ENCODE measurements at places on chromosomes 3 and 15. TPM values are rescaled to one million over a fixed set of nuclear protein-coding genes. Genes with fewer than 3 reads are reported as not detected.

DNA sequence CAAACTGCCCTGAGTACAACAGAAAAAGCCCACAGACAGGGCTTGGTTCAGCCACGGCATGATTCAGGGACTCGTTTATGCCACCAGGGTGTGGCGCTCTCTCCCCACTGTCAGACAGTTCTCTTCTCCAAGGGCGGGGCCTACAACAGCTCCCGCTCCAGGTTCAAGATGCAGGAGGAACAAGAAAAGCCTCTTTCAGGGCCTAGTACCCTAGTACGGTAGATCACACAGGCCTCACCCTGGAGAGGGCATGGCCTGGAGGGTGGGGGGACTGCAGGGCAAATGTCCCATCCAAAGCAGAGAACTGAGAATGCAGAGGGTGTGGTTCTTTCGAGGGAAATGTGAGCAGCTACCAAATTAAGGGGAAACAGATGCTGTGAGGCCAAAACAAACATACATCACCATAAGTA, 12.0 kb downstream of the MESD start:
- peak; percentile 81 for DNase-seq

DNA sequence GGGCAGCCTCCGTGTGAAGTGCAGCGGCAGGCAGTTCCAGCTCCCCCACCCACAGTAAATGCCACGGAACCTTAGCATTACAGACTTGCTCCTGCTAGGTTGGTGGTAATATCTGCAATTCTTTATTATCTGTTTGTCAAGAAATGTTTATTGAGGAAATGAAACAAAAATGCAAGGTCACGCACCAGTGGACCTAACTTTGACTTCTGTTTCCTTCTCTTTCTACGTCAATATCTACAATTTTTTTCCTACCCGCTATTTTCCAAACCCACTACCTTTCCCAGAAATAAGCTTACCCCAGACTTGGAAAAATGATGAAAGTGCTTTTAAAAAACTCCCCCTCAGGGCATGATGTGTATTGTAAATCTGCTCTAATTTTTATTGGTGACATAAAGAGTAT, 18.9 kb downstream of the ILDR1 start:
- no peak for DNase-seq

DNA sequence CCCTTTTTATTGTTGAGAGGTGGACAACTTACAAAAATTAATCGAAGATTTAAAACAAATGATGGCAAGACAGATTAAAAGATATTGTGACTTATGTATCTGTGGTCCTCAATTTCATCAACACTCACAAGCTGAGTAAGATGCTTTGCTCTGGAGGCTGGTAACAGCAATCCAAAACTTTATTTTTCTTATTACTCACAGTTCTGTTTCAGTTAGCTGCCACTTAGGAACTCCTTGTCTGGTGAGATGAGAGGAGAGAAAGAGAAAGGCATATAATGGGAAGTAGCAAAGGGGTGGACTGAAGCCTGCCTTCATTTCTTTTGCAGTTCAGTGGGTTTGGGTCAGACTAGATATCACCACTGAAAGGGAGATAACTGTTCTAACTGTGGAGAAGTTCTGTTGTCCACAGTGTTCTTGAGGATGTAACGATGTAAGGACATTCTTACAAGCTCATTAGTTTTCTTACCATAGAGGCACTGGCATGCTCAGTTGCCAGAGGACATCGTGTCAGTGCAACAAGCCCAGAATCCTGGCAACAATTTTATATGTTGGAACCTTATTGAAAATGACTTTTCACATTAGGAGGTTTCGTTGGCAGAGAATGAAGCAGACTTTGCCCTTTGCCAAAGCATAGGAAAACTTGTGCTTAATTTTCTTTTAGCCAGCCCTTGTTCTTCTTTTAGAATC, 93.6 kb downstream of the PLCL2 start:
- DNase-seq, result no peak

Gene SOX2
- 1.0 TPM for polyA plus RNA-seq

Gene RGMA
- 10.8 TPM for polyA plus RNA-seq

- DNase-seq, result no peak
These were observed 29.0 kb upstream of the BCL6 start for GRCh38 chr3:187774185-187774789.

GRCh38 chr3:56467108-56467507, 1.2 kb downstream of the ERC2 start:
- peak; percentile 74 for DNase-seq

DNA sequence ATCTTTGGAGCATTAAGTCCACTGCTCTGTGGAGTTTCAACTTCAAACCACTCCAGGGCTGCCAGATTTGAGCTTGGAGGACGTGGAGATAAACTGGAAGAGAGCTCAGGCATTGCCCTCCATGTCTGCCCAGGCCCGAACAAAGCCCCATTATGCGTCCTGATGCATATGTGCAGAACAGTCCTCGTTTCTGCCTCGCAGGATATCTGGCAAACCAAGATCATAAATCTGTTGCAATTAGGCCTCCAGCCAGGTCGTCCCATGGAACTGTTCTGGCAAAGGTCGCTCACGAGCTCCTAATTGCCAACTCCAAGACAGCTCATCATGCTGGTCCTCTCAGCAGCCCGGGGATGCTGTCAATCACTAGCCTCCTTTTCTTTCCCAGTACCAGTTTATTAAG, 91.2 kb downstream of the SEMA5B start:
- no peak for DNase-seq

All from right cardiac atrium (tissue), 5 donors.